ENCODE measurements at places on chromosomes 5 and 9.

DNA sequence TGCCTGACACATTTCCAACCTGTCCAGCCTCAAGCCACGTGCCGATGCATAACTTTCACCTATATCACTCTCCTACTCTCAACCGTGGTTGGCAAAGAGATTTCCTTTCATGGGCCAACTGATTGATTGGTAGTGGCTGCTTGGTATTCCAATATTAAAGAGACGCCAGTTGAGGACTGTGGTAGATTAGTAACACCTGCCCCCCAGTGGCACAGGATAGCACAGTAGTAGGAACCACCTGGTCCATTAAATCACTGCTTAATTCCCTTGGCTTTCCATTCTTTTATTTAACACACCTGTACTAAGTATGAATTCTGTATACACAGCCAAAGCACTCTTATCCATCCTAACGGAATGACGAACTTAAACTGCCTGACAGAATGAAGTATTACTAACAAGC, 19.1 kb upstream of the FOXB2 start:
- no peak for DNase-seq

DNA sequence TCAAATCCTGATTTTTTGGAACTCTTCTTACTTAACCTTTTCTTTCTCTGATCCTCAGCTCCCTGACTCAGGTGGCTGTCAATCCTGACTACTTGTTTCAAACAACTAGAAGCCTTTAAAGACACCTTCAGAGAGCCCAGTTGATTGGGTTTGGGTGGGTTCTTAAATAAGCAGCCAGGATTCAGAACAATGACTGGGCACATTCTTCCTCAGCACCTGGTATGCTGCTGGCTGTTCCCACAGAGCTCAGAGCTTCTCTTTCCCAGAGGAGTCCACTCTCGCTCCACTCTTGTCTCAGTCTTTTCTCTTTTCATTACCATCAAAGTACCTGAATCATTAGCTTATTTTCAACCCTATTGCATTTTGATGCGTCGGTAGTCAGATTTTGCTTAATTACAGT, 22.5 kb downstream of the PCSK5 start:
- DNase-seq = no peak

GRCh38 chr5:93249651-93250289, 331.2 kb downstream of the NR2F1-AS1 start:
- no peak for DNase-seq

DNA sequence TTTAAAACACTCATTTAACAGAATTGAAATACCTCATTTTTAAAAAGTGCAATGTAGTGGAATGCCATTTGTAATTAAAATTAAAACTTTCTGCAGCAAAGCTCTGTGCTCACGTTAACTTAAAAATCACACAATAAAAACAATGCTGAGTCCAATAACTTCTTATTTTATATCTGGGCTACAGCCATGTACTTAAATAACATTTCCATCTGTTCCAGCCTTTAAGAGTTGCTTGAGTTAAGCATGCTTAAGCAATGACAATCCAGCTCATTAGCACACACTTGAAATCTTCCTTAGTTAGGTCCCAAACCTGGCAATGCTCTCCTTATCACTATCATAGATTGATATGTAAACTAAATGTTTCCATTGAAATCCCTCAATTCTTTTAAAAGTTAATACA, 132.3 kb upstream of the CDH12 start:
- DNase-seq = no peak

DNA sequence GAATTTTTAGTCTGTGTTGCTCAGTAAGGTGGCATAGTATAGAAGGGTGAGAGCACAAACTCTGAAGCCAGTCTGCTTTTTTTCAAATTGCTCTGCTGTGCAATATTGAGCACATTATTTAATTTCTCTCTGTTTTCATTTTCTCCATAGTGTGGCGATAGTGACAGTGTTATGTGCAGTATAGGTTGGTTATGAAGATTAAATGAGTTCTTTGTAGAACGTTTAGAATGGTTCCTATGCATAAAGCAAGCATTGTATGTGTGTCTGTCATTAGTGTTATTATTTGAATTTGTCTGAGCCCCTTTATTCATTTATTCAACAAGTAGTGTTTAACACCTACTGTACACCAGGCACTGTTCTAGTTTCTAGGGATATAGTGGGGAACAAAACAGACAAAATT, 9.2 kb downstream of the PRR16 start:
- DNase-seq = no peak

- DNase-seq = peak; percentile 94
Measured at GRCh38 chr9:106333481-106333880, 529.5 kb upstream of the ZNF462 start.

- DNase-seq = no peak
Measured at GRCh38 chr5:54551292-54551691, 33.7 kb downstream of the SNX18 start.
